ENCODE measurements at places on chromosomes 5 and 9.

- no peak for DNase-seq
These were observed 288.7 kb downstream of the FBXL17 start for GRCh38 chr5:108093186-108093585.

GRCh38 chr9:135456436-135457104, 23.0 kb upstream of the PPP1R26 start:
- DNase-seq, result no peak

DNA sequence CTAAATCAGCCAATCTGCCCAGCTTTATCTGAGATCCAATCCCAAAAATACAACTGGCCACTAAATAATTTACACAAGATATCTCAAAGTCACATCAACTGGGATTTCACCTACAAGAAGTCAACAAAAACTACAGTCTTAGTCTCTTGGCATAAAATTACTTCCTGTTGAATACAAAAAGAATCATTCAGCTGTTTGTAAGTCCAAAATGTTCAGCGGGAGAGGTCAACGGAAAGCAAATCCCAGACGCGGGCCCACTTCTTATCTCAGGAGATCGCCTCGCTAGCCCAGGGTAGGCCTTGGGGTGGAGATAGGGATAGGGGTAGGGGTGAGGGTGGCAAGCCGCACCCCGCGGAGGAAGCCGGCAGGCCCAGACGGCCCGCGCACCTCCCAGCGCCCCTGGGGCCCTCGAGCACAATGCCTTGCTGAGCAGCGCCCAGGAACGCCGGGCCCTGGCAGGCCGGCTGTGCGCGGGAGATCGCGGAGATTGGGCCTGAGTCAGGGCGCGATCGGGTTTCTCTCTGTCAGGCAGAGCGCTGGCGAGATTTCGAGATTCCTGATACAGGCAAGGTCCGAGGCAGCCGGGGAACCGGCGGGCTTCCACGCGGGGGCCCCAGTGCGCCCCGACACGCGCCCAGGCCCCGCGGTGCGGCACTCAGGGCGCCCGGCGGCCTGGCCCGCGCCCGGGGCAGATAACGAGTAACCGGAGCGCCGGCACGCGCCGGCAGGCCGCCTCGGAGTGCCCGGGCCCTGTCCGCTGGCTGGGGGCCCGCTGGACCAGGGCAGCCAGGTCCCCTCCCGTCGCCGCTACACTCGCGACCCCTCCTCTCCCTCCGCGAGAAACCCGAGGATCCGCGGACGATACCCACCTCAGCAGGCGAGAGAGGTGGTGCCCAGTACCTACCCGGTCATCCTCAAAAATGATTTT, 601 bp downstream of the HINT1 start:
- DNase-seq, result no peak

- peak; percentile 47 for DNase-seq
These were observed 136.5 kb downstream of the CDK5RAP2 start for GRCh38 chr9:120443489-120443888.

DNA sequence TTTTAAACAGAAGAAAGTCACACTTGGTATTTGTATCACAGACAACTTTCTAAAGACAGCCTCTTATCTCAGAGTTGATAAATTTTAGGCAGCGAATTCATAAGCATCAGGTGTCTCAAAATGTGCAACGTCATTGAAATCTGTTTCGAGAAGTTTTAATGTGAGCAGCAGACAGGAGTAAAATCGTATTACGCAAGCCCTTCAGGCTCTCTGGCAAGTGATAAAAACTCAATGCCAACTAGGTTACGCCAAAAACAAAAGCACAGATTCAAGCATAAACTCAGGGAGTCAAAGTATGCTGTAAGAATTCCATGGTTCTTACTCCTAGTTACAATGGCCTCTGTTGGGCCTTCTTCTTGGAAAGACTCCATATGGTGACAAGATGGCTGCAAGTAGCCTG, 244.7 kb downstream of the SEMA5A start:
- DNase-seq, result no peak

DNA sequence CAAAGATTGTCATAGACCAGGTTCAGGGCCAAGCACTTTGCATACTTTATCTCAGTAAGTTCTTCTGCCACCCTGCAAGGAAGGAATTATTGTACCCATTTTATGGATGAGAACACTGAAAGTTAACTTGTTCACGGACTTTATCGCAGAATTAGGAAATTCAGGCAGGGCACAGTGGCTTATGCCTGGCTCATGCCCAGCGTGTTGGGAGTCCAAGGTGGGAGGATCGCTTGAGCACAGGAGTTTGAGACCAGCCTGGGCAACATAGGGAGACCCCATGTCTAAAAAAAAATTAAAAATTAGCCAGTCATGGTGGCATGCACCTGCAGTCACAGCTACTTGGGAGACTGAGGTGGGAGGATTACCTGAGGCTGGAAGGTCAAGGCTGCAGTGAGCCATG, 72.4 kb downstream of the MFAP3 start:
- no peak for DNase-seq

- DNase-seq, result no peak
These were observed 12.5 kb downstream of the TERT start for GRCh38 chr5:1282131-1282992.

DNA sequence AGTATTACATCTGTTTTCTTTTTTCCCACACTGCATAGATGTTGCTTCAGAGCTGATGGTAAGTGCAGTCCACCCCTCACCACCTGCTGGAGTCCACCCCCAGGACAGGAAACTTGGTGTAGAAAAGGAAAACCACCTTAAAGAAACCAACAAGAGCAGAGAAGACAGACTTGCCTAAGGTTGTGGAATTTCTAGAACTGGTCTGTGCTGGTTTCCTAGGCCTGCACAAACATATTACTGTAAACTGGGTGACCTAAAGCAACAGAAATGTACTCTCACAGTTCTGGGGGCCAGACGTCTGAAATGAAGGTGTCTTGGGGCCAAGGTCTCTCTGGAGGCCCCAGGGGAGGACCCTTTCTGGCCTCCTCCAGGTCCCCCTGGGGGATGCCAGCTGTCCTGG, 293.4 kb upstream of the IRX1 start:
- DNase-seq, result no peak

- DNase-seq, result no peak
These were observed 53.9 kb downstream of the ZCCHC7 start for GRCh38 chr9:37174247-37174646.

DNA sequence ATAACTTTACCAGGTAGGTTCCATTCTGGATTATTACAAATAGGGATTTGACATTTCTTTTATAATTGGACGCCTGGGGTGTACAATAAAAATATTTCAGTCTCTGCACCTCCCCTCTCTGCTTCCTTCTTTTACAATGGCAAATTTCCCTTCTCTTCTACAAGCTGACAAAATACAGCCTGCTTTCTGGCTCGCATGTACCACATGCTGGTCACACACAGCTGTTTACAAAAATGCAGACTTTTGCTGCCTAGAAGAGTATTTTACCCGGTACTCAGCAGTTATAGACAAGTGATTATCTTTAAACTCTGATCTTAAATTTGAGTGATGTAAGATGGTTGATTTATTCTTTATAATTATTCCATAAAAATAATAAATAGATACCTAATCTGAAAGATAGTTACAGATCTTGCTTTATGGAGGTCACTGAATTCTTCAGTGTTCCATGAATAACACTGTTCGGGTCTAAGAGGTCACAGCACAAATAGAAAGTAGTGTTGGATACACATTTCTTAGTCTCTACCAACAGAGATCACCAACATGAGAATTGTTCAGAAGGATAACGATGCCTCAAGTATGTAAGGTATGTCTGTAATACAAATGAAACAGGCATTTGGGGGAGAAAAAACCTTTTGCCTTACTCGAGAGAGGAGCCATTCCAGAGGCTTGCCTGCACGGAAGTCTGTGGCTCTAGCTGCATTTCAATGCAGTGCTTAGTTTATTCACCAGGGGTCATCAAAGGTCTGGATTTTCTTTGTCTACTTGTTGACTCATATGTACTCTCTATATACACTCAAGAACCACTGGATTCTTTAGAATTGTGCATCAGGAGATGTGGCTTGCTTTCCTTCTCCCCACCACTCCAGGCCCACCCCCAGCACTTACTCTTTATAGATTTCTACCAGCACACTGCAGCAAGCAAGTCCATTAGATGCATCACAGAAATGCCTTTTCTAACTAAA, 206.6 kb upstream of the RFX3 start:
- peak; percentile 71 for DNase-seq

- no peak for DNase-seq
These were observed 2030.7 kb upstream of the CDH9 start for GRCh38 chr5:29069104-29069402.

DNA sequence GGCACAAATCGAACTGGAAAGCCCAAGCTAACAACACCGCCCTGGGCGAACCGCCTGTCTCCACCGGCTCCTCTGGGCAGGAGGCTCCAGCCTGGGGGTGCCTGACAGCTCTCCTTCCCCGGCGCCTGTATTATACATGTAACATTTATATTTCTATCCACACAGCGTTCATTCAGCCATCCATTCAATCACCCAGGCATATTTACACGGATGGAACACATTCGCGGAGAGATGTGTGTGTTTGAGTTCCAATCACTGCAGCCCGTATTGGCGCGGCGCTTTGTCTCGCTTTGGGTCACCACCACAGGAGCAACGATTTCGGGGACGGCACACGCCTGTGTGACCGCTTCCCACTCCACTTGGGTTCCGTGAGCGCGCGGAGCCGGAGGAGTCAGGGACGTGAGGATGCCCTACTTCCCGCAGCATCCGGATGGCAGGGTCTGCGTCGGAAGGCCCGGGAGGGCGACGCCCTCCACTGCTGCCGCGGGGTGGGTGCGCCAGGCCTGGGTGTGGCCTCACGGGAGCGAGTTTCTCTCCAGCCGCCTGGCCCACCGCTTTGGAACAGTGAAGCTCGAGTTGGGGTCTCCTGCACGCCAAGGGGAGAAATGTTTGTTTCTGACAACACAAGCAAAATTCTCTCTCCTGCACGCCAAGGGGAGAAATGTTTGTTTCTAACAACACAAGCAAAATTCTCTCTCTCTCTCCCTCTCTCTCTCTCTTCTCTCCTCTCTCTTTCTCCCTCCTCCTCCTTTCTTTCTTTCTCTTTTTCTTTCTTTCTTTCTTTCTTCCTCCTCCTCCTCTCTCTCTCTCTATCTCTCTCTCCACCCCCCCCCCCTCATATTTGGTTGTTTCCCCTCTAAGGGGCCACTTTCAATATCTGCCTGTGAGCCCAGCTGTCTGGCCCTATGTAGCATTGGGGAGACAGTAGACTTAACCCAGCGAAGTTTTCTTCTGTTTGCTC, 1.1 kb upstream of the SV2C start:
- DNase-seq, result no peak

DNA sequence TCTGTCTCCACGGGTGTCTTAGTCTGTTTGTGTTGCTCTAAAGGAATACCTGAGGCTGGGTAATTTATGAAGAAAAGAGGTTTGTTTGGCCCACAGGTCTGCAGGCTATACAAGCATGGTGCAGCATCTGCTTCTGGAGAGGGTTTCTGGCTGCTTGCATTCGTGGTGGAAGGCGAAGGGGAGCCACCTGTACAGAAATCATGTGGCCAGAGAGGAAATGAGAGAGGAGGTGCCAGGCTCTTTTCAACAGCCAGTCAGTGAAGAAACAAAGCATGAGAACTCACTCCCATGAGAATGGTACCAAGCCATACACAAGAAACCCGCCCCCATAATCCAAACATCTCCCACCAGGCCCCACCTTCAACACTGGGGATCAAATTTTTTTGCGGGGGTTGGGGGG, 53.4 kb downstream of the PFDN1 start:
- no peak for DNase-seq

- no peak for DNase-seq
These were observed 1.5 kb upstream of the MARCHF3 start for GRCh38 chr5:127031863-127032232.

- DNase-seq, result no peak
These were observed 201.5 kb downstream of the C9orf50 start for GRCh38 chr9:129419382-129419899.

DNA sequence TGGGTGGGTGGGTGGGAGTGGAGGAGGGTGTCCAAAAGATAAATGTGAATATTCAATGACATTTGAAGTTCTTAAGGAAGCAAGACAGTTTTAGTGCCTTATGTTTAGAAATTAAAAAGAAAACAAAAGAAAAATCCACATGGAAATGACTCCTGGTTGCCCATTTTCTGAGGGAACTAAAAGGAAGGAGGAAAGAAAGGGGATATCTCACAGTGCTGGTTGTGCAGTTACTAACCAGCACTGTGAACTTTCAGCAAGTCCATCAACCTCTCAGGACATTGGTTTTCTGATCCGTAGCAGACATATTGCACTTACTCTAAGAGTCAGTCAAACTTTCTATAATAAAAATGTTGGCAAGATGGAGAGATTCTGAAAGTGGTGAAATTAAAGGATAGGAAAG, 431.0 kb upstream of the CLINT1 start:
- no peak for DNase-seq

GRCh38 chr9:114291064-114291474, 31.8 kb upstream of the ORM1 start:
- DNase-seq, result no peak

DNA sequence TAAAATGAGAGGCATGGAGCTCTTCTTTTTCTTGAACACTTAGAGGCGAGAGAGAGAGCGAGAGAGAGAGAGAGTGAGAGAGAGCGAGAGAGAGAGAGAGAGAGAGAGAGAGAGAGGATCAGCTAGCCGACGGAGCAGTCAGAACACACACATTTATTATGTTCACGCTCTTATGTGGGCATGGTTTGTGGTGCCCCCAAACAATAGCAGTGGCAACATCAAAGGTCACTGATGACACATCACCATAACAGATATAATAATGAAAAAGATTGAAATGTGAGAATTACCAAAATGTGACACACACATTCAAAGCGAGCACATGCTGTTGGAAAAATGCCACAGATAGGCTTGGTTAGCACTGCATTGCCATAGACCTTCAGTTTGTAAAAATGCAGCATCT, 116.1 kb downstream of the KDM4C start:
- no peak for DNase-seq

- DNase-seq, result no peak
These were observed 69.5 kb downstream of the NIPBL start for GRCh38 chr5:36946101-36946500.

DNA sequence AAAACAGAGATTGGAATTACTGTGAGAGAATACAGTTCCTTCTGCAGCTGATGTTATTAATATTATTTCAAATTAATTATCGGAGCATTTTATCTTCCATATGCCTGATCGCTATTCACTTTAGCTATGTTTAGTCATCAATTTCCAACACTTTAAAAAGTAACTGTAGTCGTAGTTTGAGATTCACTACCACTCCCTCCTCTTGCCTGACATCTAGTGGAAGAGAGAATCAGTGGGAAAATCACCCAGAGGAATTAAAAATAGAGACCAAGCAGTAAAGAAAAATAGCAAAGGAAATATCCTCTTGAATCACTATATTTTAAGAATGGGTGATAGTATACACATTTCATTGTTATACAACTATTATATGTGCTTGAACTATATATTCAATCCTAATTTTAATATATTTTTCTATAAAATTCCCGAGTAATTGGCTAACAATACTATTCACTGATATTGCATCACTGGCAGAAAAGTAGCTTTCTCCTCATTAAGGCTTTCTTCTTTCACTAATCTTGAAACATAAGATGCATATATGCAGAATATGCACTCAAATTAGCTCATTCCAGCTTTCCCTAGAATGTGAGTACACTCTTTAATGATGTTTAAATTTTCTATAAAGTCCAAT, 708.7 kb downstream of the CDH9 start:
- DNase-seq, result no peak

DNA sequence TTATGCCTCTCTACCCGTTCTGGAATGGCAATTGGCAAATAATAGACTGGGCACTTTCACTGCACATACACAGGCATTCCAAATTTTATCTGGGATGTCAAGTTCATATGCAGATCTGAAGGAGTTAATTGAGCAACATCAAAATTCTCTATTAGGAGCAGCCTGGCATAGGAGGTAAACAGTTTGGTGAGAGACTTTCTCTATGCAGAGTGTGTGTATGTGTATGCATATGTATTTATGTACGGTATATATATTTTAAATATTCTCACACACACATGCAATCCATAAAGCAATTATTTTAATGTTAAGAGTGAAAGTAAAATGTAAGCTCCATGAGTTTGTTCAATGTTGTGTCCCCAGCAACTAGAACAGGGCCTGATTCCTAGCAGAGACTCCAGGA, 517.8 kb downstream of the CTNND2 start:
- no peak for DNase-seq
